ENCODE measurements at places on chromosomes 7 and 10.

DNA sequence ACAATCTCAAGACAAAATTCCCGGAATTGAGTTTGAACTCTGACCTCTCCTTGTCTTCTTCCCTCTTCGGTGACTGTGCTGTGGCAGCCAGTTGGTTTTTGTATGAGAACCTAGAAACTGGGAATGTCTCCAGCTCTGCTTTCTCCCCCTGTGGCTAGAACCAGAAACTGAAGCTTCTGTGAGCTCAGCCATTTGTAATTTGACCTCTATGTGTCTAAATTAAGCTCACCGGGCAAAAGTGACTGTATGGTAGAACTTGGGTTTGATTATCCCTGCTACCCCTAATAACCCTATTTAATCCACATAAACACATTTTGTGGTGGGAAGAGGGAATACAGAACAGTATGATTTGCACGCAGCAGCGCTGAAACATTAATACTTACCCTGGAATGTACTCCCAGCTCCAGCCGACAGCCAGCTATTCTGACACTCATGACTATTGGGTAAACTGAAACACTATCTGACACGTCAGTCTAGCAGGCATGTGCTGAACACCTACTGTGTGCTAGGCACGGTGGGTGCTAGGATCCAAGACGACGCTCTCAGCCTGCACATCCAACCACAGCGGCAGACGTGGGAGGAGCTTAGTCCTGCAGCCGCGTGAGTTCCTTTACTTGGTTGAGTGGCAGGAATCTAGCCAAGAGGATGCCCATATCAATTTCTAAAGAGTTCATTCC lies 324.8 kb downstream of the SFMBT2 start:
- DNase-seq, result no peak

DNA sequence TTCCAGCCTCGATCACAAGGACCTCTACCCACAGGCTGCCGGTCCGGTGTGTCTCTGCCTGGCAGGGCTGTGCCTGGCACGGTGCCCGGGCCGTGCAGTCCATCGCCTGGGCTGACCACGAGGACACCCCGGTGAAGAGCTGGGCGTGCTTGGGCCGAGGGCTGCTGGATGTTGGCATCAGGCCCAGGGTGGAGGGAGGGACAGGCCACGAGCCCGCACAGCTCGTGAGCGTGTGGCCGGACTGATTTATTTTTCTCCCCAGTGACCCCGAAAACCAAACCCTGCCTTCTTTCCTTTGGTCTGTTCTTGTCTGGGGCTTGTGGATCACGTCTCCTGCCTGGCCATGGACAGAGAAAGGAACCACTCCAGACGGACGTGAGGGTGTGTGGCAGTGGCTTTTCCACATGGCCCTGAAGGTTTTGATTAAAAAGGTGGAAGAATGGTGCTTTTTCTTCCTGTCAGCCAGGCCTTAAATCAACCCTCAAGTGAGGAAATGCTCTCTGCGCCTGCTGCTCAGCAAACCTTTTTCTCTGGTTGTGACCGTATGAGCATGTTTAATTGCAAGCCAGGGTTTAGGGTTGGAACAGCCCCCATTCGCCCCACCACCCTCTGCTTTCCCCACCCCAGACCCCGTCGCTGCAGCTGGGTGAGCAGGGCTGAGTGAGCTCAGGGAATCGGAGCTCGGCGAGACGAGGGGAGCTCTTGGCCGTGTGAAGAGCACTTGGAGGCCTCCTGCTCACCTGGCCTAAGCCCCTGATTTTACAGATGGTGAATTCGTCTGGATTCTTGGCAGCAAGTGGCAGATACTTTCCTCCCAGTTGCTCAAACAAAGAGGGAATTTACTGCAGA lies 130.1 kb downstream of the RGS10 start:
- no peak for DNase-seq

DNA sequence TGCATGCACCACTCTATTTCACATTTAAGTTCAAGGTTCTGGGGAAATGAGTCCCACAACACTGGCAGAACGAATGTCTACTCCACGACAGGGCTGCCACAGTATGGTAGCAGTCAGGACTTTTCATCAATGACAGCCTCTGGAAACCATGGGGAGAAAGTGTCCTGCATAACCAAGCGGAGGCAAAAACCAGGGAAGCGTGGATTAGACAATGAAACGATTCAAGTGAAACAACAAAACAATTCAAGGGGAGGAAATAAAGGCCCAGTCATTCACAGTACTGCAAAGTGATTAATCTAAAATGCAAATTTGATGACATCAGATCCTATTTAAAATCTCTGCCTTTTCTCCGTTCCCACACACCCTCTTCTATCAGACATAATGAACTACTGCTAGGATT lies 168.2 kb downstream of the DPY19L1 start:
- no peak for DNase-seq

DNA sequence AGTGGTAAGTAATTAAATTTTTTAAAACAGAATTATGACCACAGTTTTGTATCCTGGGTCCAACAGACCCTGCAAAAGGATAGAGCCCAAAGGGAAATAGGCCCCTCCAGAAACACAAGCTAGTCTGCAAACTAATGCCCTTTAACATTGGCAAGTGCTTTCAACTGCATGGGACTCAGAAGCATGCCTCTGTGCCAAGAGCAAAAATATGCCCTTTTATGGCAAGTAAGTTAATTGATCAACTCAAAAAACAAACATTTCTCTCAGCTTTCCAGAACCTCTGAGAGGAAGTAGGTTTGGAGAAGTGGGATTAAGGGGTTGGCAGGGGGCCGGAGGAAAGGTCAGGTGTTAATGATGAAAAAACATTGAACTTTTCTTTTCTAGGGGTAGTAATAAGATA lies 186.6 kb upstream of the PRSS1 start:
- DNase-seq, result no peak

GRCh38 chr7:84274029-84274638 lies 79.5 kb upstream of the SEMA3A start:
- no peak for DNase-seq

GRCh38 chr7:138970952-138971351 lies 10.2 kb downstream of the KIAA1549 start:
- no peak for DNase-seq

DNA sequence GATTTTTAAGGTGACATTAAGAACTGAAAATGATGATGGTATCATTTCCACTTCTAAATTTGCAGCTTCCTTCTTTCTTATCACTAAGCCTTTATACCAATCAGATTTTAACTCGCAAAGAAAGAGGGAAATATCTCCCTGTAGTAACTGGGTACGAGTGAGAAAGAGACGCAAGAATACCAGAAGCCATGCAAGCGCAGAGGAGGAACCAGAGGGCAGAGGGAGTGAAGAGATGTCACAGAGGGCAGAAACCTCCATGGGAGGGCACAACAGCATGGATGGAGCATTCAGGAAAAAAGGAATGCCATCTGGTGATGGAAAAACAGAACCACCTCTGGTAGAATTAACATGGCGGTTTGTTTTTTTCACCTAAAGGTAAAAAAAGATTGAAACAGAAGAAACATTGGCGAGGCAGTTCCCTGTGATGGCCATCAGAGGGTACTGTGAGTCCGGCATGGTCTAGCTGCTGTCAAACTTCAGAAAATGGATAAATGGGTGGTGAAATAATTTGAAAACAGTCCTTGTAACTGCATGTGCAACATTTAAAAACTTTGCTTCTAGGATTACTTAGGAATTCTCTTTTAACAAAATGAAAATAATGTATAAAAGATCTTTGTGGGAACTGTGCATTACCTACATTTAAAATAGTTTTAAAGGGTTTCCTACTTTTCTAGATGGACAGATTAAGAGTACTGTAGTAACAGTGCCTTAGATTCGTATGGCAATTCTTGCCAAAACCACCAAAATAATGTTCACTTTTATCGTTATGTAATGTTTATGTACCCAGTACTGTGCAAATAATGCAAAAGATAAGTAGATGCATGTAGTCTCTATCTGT lies 91.8 kb downstream of the ARHGAP12 start:
- no peak for DNase-seq

- DNase-seq, result no peak
Measured at GRCh38 chr7:137981175-137981574, 20.7 kb downstream of the CREB3L2 start.

- DNase-seq, result no peak
Measured at GRCh38 chr7:128422037-128422436, 12.3 kb upstream of the IMPDH1 start.

DNA sequence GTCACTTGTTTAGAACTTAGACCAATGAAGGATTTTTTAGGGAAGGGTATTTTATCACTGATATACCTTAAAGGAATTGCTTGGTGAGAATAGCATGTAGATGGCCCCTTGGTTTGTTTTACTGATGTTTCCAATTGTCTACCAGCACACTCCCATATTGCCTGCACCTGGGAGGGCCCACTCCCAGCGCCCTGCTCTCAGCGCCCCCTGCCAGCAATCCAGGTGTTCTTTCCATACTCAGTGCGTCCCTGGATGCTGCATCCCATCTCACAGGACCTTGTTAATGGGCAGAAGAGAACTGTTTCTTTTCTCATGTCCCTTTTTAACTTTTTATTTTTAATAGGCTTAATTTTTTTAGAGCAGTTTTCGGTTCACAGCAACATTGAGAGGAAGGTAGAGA lies 24.1 kb upstream of the SFRP5 start:
- DNase-seq, result no peak

- DNase-seq, result no peak
Measured at GRCh38 chr7:118076564-118076963, 107.4 kb upstream of the LSM8 start.

GRCh38 chr7:67821116-67821515 lies 824.5 kb downstream of the TYW1 start:
- no peak for DNase-seq

DNA sequence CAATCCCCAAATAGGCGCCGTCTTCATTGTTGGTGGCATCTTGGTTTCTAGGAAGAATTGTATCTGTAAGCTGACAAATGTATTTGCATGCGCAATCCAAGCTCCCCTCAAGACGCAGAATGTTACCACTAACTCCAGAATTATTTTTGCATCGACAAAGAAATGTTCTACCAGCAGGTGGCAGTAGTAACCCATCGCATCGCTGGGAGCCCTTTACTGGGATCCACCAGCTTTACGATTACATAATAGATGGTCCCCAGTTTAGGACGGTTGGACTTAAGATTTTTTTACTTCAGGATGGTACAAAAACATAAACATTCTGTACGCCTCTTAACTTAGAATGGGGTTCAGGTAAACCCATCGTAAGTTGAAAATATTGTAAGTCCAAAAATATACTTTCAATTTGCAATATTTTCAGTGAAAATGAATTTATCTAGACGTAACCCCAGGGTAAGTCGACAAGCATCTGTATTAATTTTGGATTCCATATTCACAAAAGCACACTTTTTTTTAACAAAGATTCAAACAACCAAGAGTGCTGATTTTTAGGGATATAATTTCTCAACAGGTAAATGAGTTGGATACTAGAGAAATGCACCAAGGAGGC lies 114.0 kb upstream of the COBL start:
- peak; percentile 7 for DNase-seq

DNA sequence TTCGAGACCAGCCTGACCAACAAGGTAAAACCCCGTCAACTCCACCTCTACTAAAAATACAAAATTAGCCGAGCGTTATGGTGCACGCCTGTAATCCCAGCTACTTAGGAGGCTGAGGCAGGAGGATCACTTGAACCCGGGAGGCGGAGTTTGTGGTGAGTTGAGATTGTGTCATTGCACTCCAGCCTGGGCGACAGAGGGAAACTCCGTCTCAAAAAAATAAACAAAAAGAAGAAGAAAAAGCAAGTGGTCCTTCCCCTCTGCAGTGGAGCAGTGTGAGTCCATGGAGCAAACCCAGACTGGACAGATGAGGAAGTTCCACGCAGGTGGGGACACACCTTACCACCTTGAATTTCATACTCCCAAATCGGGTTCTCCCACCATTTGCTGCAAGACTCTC lies 13.1 kb upstream of the SERPINE1 start:
- no peak for DNase-seq

GRCh38 chr7:27359181-27360125 lies 116.9 kb downstream of the EVX1 start:
- no peak for DNase-seq

- no peak for DNase-seq
Measured at GRCh38 chr7:132750096-132750495, 173.8 kb upstream of the PLXNA4 start.

DNA sequence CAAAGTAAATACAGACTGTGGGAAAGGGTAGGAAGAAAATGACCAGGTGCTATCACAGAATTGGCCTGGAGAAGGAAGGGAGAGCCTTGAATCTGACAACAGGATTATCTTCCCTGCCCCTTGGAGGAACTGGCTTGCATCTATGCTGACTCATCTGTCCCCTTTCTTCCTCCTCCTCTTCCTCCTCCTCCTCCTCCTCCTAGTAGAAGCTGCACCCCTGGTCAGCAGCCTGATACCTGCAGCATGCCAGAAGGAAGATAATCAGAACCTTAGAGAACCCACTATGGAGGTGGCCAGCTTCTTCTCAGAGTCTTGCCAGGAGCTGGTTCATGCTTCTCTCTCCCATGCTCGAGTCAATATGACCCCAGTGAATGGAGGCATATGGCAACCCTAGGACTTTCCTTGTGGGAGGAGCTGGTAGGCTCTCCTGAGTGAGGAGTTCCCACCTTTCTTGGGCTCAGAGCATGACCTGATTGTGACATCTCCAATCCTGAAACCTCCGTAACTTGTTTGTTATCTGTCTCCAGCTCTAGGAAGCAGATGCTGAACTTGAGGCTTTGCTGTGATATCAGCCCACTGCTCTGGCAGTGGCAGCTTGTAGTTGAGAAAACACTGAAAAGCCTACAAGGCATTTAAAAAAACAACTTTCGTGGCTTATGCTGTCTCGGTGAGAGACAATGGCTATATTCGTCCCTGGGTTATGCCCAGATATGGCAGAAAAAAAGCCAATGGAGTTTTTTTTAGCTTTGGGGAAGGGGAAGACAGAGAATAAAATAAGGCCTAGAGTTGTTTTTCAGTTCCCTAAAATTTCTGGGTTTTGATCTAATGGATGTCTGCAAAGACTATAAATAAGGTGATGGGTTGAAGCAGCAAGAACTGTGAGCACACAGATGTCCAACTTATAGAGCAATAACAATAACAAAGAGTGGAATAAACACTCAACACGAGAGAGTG lies 60.6 kb downstream of the CDHR3 start:
- no peak for DNase-seq

GRCh38 chr10:18690541-18690940 lies 31.3 kb downstream of the ARL5B start:
- no peak for DNase-seq

DNA sequence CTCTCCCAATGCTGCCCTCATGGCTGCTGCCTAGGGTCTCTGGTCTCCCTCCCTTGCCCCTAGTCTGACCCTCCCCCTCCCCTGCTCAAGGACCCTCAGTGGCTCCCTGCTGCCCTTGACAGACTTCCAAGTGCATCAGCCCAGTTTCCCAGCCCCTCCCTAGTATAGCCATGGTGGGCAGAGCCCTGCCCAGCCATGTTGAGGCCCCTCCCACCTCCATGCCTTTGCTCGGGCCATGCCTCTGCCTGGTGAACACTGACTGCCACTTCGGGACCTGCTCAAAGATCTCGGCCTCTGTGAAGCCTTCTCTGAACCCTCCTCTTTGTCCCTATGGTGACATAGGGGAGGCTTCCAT lies 73.2 kb downstream of the MYL10 start:
- no peak for DNase-seq

GRCh38 chr7:23470330-23471105 lies at the start of gene IGF2BP3:
IGF2BP3 (minus strand) TSS chr7:23470491; CDS start chr7:23470110, 381 bp downstream.
- DNase-seq, result peak; percentile 26

DNA sequence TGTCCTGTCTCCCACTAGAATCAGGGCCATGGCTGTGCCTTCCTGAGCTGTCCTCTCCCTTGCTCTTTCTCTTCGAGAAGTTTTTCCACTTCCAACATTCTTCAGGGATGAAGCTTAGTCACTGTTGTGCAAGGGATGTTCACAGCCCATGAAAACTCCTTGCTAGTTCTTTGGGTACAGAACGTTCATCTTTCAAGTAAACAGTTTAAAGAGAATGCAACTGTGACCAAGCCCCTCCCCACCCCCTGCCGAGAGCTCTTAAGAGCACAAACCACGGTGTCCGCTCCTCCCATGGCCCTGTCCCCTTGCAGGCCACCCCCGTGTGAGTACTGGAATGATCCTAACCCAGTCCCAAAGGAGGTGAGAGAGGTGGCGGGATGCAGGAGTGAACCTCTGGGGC lies 161.1 kb upstream of the RHEB start:
- DNase-seq, result no peak

All from stimulated activated CD4-positive, alpha-beta T cell treated with anti-CD3 and anti-CD28 coated beads, Interleukin-4, amount 100 ng/mL, for 1 hour (primary cell).